ENCODE measurements at places on chromosomes 13 and 19.
A peak's percentile ranks its signal among the peaks of the same experiment; 100 is the strongest.

DNA sequence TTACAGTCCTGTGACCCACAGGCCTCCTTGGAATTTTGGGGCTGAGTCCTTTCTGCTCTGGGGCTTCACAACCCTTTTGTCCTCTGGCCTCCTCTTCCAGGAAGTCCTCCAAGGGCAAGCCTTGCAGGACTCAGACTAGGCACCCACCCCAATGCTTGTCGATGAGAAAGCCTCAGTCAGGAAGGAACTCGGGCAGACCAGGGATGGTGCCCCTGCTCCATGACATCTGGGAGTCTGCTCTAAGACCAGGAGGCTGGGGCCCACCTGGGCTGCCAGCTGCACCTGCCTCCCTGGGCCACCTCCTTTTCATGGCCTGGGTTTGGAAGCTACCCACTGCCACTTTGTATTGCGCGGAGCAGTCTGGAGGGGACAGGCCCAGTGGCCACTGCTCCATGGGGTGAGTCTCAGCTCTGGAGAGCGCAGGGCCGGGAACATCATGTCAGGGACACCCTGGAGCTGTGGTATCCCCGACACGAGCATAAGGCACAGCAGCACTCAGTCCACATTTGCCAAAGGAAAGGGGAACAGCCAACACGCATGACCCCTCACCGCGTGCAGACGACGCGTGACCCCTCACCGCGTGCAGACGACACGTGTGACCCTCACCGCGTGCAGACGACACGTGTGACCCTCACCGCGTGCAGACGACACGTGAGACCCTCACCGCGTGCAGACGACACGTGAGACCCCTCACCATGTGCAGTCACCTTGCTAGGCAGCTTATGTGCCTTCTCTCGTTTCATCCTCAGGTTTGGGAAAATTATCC, 10.8 kb downstream of the C2CD4C start:
- DNase-seq, result no peak

DNA sequence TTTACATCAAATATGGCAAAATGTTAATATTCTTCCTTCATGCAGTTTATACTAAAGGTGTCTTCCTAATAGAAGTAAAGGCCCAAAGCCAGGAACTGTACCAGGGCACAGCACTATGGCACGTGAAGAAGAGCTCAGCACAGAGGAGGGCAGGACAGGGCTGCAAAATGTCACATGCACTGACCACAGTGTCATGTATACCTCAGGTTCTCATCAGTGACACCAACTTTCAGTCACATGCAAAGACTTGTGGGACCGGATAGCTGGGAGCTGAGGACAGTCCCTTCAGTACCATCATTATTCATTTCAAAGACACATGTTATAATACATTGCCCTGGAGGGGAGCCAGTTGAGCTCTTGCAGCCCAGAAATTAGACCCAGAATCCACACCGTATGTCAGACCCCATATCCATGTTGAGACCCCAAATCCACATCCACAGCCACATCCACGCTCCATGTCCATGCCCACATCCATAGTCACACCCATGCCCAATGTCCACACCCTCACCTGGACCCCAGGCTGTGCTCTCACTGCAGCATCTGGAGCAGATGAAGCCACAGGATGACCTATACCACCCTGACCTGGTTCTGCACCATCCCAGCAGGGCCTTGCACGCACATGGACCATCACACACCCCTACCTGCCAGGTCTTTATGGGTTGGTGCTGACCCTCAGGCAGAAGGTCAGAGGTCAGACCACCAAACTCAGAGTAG, 111.8 kb downstream of the TUBA3C start:
- peak; percentile 8 for DNase-seq

- no peak for DNase-seq
Measured at GRCh38 chr19:371501-372168, 27.0 kb upstream of the MIER2 start.

DNA sequence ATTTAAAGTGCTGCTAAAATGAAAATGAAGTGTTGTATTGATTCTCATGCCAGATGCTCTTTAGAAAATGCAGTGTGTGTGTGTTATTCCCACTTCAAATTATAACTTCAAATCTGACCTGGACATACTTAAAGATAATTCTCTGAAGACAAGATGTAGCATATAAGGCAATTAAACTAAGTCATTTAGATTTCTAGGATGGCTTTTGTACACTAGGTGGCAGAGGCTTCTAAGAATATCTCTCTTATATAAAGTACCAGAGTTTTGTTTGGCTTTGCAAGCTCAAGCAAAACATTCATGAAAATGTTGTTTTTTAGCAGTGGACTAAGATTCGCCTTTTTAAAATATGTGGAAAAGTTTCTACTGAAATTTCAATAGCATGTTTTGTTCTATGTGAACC, 407.2 kb downstream of the GPC5 start:
- no peak for DNase-seq
